ENCODE measurements at places on chromosomes 7 and 10.

- no peak for DNase-seq
These were observed 71.1 kb downstream of the CXCL12 start for GRCh38 chr10:44313761-44314165.

DNA sequence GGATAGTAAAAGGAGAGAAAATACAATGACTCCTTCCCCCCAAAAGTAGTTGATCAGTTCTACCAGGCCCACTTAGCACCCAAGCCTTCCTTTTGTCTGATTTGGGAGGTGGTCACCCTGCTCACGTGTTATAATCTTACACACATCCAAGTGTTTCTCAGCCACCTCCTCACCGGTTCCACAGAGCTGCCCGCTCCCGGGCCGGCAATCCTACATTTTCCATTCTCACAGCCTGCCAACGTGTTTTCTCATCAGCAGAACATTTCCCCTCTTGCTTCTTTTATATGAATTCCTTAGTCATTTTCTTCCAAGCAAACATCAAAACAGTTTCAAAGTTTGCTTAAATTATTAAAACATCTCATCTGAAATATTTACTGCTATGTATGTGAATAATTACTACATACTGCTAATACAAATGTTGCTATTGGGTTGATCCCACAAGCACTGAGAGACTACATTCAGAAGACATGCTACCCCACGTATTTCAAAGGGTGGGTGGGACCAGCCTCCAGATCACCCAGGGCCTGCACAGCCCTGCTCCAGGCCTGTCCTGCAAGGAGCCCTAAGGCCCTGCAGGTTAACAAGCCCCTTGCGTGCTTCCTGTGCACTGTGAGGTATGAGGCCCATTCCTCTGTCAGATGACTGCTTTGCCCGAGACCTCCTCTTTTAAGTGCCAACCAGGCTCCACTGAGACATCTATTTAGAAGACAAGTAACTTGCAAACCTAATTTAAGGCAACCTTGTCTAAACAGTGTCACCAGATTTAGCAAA, 75.3 kb downstream of the GRB10 start:
- DNase-seq, result no peak

DNA sequence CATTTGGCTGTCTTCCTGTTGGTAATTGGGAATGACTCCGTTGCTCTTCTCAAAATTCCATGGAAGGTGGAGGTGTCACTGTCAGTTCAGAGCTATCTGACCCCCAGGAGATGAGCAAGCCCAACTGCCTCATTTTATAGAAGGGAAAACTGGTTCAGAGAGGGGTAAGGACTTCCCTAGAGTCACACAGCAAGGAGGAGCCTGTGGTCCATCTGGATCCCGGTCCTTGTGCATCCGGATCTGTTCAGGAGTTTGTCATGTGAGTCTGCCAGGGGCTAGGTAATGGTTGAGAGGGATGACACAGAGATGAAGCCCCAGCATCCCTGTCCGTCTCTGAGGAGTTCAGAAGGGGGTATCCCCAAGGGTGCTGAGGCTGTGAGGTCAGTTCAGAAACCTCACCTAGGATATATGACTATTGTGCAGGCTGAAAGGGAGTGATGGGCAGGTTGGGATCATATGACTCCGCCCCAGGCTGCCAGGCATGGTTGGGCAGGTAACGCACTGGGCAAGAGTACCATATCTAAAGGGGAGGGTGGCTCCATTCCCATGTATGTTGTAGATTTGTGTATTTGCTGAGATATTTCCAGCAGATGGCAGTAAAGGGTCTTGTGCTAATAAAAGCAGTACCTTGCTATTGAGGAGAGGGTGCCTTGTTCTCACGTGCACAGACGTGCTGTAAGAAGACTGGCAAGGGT, 16.0 kb upstream of the SLC29A3 start:
- DNase-seq, result peak; percentile 19

GRCh38 chr7:26081638-26082037, 70.4 kb upstream of the NFE2L3 start:
- DNase-seq, result no peak

- DNase-seq, result no peak
These were observed 3.5 kb downstream of the VGF start for GRCh38 chr7:101161692-101162471.

- DNase-seq, result no peak
These were observed 277.1 kb upstream of the KLF6 start for GRCh38 chr10:4062072-4062471.

GRCh38 chr7:68461430-68461829, 1136.8 kb upstream of the AUTS2 start:
- no peak for DNase-seq

DNA sequence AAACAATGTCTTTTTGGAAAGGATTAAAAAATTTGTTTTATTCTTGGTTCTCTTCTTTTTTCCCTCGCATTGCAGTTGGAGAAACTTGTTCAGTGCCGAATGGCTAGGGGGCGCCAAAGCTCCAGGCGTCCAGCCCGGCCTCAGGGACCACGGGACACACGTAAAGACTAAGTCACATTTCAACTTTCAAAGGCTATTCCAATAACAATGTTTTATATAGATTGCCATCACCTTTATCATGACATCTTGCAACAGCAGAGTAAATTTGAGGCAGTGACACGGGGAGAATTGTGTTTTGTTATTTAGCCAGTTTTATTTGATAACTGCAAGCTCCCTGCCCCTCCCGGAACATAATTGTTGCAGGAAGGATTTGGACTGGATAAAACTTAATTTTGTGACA, 2.2 kb upstream of the IGFBP3 start:
- DNase-seq, result peak; percentile 31

- DNase-seq, result no peak
These were observed 77.0 kb upstream of the PODXL start for GRCh38 chr7:131633342-131633843.

GRCh38 chr10:57849691-57850357, 417.9 kb downstream of the IPMK start:
- DNase-seq, result no peak

DNA sequence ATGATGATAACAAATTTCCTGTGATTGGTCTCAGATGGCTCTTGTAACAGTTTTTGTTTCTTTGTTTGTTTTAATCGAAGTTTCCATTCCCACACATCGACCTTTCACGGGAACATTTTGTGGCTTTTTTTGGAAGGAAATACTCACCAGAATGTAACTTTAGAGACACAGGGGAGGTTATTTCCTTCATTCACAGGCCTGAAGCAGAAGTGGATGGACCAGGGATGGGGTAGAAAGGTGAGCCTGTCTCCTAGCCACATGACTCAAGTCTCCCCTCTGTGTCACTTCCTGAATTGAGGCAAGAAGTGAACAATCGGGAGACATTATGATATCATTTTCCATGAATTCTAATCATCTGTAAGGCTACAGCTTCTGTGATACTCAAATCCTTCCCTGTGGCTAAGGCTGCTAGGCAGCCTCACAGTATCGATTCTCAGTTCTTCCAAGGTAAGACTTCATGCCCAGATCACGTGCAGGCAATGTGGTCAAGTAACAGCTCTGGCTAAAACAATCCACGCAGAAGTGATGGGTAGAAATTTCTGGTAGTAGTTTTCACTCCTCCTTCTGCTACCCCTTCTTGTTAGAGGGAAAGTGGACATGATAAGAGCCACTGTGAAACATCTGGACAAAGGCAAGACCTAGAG, 203.9 kb upstream of the NEBL start:
- DNase-seq, result no peak

DNA sequence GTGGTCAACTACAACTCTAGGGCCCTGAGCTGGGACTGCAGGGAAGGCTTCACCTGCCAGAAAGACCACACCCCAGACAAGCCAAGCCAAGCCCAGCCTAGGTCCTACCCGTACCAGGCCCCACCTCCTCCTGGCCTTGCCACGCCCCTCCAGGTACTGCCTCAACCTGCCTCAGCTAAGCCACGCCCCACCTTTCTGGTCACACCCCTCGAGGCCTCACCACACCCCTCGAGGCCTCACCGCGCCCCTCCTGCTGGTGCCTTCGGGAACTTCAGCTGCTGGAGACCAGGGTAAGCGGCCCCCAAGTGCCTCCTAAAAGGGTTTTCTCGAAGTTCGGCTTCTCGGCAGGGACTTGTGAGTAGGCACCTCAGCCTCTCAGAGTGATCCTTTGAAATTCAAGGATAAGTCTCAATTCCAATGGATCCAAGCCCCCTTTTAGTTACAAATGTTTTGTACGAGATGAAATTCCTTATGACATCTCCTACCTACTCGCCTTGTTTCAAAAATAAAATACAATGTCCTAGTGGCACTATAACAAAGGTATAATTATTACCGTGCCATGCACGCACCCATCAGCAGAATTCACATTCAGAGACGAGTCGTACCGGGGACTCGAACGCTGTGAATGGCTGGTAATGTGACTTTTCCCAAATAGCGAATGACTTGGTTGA, 171.2 kb downstream of the ARHGAP21 start:
- DNase-seq, result no peak

DNA sequence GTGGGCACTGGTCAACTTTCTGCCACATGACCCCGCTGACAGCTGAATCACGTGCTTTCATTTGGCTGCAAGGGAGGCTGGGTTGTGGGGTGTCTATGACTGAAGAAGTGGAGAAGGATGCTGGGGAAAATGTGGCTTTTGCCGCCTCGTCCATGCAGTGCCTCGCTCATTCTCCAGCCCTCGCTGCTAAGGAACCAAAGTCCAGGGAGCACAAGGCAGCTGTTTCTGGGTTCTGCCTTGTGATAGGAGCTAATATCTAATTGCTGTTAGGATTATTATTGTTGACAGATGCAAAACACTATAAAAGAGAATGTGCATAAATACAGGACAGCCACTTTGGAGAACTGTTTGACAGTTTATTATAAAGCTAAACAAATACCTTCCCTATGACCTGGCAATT, 4.9 kb upstream of the CAMK2B start:
- no peak for DNase-seq

GRCh38 chr7:41046776-41047175, 656.1 kb downstream of the INHBA start:
- no peak for DNase-seq

GRCh38 chr10:49747303-49747646, 14.8 kb downstream of the OGDHL start:
- no peak for DNase-seq

DNA sequence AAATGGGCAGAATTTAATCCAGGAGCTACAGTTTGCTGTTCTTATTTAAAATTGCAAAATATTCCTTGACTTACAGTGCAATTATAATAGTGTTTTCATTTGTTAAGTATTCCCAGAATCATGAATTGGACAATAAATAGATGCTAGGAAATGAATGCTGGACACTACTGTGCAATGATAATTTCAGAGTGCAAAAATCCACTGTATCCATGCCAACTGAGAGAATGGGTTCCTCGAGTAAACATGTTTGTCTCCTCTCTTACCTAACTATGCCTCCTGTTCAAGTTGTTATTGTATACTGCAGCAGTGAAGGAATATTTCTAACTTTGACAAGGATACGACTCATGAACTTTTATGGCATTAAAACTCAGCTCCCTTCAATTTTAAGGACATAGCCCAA, 1396.3 kb downstream of the GATA3 start:
- no peak for DNase-seq

DNA sequence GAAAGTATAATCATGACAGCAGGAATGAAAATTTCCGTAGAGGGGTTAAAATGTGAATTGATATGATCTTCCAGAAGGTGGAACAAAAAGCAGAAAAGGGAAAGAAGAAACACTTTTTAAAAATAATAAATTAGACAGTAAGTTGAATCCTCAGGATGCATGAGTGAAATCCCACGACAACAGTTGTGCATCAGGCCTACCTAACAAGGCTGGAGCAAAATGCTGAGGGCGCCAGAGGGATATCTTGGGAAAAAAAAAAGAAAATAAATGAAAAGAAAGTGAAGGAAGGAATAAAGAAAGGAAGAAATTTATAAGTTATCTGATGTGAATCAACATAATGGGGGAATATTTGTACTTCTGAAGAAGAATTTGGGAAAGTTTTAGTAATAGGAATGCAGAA, 13.0 kb upstream of the HUS1 start:
- DNase-seq, result no peak

DNA sequence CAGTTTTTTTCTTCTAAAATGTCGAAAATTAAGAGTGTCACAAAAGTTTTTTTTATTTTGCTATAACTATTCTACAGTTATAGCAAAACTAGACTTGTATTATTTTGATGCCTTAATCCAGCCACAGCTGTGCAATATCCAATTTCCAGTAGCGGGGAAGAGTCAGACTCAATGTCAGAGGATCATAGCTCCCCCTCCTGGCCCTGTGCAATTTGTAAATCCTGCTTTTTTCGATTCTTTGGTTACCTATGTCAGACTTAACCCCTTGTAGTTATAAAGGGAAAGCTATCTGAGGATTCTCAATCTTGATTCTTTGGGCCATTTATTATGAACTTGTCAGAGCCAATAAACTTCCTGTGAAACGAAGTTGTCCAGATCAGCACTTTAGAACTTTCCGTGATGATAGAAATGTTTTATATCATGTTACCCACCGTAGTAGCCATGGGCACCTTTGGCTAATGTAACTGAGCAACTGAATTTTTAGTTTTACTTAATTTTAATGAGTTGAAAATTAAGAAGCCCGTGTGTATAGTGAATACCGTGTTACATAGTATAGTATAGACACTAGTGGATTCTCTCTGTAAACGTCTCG, 87.7 kb upstream of the PRKCQ start:
- DNase-seq, result no peak

- no peak for DNase-seq
These were observed 870 bp downstream of the ANK3 start for GRCh38 chr10:60388709-60389301.

DNA sequence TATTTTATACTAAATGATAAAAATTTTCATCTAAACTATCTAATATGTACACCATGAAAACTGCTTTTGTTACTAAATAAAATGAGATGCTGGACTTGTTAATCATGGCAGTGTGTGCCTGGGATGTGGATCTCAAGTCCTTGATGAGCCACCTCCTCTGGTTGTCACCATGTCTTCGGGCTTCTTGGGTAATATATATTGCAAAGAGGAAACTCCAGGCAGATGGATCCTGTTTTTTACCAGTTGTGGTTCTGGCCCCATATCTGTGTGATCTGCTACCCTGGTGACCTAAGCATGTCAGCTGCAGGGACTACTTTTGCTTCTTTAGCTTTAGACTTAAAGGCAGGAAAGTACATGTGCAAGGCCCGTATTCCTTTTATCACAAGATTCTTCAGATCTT, 46.2 kb downstream of the TMEM60 start:
- DNase-seq, result no peak

DNA sequence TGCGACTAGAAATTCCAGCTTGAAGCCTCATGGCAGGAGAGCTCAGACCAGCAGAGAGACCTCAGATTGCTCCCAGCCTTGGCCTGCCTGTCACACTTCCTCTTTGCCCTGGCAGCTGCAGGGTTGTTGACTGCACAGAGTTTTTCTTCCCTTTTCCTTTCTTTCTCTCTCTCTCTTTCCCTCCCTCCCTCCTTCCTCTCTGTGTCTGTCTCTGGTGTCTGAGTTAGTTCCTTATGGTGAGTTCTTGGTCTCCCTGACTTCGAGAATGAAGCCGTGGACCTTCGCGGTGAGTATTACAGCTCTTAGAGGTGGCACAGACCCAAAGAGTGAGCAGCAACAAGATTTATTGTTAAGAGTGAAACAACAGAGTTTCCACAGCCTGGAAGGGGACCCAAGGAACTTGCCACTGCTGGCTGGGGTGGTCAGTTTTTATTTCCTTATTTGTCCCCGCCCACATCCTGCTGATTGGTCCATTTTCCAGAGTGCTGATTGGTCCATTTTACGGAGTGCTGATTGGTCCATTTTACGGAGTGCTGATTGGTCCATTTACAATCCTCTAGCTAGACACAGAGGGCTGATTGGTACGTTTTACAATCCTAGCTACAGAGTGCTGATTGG, 266.3 kb downstream of the RPS24 start:
- DNase-seq, result no peak

GRCh38 chr10:52313256-52313932, 687 bp upstream of the DKK1 start:
- no peak for DNase-seq

- DNase-seq, result no peak
These were observed 176.8 kb upstream of the RHOBTB1 start for GRCh38 chr10:61120805-61121204.
